ENCODE measurements at places on chromosomes 13 and 19.
A peak's percentile ranks its signal among the peaks of the same experiment; 100 is the strongest.

DNA sequence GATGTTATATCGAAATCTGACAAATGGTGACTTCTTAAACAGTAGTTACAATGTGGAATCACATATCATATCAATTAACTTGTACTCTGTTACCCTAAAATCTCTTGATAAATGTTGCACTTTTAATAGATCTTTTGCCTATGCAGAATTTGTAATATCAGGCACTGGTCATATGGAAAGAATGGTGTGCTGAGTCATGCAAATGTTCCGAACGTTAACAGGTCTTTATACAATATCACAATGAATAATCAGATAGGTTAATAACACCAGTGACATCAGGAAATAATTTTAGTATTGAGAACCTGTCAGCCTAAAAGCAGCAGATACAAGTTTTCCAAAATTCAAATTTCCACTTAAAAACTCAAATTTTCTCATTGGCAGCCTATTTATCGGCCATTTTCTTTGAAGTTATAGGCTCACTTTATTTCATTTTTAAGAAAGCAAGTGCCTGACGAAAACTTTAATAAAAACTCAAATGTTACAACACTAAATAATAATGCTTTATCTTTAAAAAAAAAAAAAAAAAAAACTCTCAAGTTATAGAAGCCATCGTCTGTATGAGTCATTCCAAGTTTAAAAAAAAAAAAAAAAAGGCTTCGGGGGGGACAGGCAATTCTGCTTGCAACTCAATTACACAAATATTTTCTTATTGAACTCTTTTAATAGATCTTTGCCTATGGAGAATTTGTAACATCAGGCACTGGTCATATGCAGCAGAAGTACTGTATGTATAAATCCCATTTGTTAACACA, 180.9 kb downstream of the DIAPH3 start:
- no peak for DNase-seq

GRCh38 chr19:50820086-50820485, 3.5 kb downstream of the KLK1 start:
- no peak for DNase-seq

GRCh38 chr19:33304371-33304759, 2.0 kb upstream of the CEBPA start:
- no peak for DNase-seq

DNA sequence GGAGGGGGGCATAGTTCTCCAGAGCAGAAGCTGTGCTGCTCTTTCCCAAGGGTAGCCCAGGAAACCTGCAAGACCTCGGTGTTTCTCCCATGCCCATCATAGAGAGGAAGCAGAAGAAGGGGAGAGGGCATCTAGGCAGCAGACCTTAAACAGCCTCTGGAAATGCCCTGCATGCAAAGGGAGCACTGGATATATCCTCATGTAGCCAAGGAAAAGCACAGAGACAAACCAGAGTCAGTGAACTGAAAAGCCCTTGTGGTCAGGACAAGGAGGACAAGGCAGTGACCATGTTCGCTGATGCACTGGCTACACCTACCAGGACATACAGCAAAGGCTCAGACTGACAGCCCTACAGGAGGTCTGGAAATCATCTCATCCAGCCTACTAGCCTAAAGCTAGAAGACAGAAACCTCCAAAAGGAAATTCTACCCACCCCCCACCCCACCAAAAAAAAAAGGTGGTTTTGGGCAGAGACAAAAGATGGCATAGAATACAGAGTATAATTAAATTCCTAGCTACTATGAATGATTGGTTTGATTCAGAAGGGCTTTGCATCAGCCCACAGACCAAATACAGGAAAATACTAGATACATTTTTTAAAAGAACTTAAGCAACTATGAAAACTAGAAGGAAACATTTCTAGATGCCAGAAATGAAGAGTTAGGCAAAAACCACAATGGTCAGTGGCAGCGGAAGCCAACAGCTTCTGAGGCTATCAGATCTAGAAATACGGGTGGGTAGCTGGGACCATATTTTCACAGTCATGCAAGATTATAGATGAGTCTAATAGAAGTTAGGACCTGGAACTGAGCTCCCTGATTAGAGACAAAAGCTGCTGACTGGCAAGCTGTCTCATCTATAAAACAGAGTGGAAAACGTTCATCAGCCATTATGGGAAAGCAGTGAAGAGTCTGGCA, 4.4 kb upstream of the TBC1D4 start:
- peak; percentile 27 for DNase-seq

DNA sequence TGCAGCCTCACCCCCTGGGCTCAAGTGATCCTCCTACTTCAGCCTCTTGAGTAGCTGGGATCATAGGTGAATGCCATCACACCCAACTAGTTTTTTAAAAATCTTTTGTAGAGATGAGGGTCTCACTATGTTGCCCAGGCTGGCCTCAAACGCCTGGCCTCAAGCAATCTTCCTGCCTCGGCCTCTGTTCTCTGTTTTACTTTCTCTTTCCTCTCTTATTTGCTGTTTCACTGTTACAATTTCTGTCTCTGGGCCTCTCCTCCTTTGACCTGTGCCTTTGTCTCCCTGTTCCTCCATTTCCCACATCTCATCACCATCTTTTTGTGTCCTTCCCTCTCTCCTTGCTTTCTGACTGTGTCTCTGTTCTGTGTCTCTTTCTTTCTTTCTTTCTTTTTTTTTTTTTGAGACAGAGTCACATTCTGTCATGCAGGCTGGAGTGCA, 9.3 kb downstream of the SHKBP1 start:
- DNase-seq = no peak

- peak; percentile 93 for DNase-seq
Observed at GRCh38 chr19:55165952-55166529, 372 bp downstream of the DNAAF3 start.

DNA sequence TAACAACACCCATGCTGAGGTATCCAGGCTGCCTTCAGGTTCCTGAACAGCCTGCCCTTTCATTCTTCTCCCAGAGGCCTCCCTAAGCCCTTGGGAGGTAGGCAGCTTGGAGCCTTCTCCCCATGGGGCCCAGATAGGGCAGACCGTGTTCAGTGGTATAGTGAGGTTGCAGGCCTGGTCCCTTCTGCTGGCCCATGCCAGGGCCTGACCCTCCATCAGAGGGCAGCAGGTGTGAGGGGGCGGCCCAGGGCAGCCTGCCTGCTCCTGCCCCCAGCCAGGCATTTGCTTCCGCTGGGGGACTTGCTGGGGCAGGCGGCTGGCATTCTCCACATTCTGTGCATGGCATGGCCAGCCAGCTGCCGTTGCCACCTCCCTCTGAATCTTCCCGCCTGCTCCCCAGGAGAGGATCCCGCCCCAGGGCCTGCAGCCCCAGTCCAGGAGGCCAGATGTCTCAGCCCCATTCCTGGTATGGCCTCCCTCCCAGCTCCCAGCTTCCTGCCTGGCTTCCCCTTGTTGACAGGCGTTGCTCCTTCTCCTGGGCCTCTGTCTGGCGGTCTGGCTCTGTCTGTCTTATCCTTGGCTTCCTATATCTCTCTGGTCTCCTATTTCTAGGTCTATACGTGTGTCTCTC, 8.9 kb downstream of the CIC start:
- DNase-seq = no peak

DNA sequence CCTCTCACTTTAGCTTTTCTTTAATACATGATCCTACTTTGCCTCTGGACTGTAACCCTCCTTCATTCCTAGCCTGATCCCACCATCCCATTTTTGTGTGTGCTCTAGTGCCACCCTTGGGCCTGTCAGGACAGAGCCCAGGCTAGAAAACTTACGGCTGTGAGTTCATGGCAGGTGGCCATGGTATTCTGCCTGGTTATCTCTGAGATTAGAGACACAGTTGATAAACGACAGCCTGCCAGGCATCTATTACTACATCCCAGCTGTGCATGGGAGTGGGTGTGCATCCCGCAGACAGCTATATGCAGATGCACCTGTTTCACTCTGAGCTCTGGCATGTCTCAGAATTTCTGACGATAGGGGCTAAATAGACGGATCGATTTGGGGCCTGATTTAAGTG, 110.9 kb downstream of the HS6ST3 start:
- DNase-seq = no peak

All from ELF-1 (cell line).